Activated CD8-positive, alpha-beta memory T cell treated with anti-CD3 and anti-CD28 coated beads for 4 hours (primary cell): ENCODE measurements at places on chromosomes 11 and 22.

DNA sequence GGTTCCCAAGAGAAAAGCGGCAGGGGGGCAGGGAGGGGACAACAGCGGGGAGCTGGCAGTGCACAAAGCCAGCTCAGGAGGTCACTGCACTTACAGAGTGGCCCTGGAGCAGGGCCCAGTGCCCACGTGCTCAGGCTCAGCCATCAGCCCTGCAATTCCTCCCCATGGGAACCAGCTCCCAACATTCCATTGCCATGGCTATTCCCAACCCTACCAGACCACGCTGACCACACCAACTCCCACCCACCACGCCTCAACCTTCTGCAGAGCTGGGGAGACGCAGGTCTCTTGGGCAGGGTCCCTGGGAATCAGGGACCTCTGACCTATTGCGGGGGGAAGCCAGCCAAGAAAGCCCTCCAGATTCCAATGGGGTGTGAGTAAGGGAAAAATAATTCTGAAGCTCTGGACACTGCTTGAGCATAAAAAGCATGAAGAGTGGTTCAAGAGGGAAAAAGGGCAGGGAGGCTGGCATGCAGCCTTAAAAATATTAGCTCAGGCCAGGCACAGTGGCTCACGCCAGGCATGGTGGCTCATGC, 38.3 kb upstream of the TFIP11 start:
- no peak for DNase-seq

DNA sequence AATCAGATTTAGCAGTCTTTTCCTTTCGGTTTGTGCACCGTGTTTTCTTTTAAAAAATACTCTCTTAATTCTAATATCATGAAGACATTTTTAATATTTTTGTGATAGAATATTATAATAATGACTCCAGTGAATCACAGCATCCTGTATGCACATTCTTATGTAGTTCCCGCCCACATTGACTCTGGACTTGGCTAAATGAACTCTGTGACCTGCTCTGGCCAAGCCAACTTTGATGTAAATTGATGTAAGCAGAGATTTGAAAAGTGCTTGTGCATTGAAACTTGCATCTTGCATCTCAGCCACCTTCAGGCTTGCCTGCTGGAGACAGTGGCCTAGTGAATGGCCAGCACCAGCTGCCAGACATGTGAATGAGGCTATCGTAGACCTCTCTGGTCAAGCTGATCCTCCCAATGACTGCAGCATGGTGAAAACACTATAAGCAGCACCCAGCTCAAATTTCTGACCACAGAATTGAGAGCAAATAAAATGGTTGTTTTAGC, 29.2 kb upstream of the PGM2L1 start:
- DNase-seq: no peak

- DNase-seq: peak; percentile 79
Measured at GRCh38 chr11:63986156-63986931, at the start of gene OTUB1. Gene OTUB1, plus strand, starts transcription at chr11:63986438. Its CDS starts 19 bp downstream, at chr11:63986457.

DNA sequence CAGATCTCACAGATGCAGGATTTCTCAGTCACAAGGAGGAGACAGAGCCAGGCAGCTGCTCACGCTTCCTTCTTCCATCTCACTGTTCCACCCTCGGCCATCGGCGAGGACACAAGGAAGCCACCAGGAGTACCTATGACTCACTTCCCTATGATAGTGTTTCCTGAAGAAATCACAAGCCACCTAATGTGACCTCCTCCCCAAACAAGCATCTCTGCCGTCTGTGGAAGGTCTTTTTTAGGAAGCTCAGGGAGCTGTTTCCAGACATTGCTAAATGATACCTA, 672.7 kb downstream of the TBC1D22A start:
- no peak for DNase-seq

- no peak for DNase-seq
Measured at GRCh38 chr11:35887737-35888136, 56.1 kb upstream of the LDLRAD3 start.

DNA sequence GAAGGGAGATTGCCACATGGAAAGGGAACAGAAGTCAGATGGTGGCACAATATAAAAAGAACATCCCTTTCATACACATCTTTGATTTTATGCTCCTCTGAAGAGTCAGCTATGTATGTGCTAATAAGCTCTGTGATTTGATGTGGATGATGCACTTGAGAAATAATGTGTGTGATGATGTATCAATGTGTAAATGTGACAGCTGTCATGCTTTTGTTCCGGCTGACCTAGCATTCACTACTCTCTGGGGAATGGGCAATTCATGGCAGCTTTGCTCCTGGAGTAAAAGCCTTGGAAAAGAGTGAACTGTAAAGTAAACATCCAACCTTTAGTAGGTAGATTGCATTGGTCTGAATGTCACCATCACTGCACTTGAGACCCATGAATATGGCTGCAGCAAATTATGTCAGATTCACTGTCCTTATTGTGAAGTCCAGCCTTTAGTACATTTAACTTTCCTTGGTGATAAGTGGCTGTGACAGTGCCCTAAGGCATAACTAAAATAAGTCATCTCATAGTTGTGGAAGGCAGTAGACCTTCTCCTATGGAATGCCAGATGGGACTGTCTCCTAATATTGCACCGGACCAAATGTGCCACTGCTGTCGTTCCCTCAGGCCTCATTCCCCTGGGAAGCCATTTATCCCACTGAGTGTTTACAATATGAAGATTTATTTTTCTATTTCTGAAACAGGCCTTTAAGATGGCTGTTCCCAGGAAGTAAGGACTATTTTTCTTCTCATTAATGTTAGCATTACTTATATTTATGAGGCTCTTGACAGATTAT, 178.2 kb upstream of the CCDC90B start:
- no peak for DNase-seq

DNA sequence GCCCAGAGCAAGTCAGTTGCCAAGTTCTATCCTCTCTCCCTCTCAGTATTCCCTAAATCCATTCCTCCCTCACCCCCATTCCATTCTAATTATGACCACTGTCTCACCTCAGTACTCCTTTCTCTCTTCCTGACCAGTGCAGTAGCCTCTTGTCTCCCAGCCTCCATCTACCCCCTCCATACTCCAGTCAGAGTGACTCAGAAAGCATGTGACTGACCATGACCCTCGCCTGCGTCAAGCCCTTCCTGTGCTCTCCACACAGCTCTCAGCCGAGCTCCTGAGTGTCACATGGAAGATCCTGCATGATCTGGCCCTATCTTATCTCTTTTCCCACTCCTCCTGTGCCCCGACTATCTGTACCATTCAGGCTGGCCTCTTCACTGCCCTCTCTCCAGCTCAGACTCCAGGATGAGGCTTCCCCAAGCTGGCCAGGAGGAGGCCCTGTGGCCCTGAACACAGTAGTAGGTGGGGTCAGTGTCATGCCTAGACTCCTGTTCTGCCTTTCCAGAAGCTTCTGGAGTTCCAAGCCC, 42.6 kb downstream of the NEU3 start:
- DNase-seq: no peak

DNA sequence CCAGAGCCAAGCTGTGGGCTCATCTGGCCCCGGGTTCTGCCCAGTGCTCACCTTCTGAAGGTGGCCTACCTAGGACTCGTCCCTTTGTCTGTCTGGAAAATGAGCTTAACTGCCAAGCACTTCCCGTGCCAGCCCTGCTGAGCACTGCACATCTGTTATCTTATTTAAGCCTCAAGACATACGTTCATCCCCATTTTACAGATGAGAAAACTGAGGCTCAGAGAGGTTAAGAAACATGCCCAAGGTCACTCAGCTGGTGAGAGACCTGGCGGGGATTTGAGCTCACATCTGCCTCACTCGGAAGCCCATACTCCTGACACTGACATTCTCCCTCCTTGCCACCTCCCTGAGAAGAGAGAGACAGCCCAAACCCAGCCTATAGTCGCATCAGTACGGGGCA, 226.2 kb downstream of the MN1 start:
- DNase-seq: no peak

- DNase-seq: no peak
Measured at GRCh38 chr11:77068457-77069335, 1.9 kb downstream of the CAPN5 start.

GRCh38 chr11:1879941-1880720, 11.6 kb downstream of the PRR33 start:
- DNase-seq: no peak

DNA sequence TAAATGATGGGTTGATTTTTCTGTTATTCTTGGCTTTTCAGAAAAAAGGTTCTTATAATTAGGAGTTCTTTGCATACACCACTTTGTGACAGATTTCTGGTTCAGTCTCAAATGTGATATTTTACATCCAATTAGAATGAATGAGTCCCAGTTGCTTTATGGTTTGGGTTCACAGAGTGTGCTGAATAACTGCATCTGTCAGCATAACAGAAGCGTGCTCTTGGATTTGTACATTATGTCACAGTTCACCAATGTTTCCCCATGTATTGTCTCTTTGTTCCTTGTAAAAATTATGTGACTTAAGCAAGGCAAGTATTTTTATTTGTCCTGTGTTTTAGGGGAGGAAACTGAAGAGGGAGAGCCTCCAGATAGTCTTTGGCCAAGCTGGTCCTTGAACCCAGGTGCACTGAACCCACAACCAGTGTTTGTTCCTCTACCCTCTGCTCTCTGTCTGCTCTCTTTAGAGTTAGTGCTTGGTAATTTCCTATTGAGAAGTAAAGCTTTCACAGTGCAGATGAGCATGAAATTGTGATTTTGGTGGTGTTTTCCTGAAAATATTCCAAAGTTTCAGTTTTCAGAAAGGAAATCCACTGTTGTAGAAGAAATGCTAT, 107.5 kb downstream of the TBC1D22A start:
- no peak for DNase-seq

DNA sequence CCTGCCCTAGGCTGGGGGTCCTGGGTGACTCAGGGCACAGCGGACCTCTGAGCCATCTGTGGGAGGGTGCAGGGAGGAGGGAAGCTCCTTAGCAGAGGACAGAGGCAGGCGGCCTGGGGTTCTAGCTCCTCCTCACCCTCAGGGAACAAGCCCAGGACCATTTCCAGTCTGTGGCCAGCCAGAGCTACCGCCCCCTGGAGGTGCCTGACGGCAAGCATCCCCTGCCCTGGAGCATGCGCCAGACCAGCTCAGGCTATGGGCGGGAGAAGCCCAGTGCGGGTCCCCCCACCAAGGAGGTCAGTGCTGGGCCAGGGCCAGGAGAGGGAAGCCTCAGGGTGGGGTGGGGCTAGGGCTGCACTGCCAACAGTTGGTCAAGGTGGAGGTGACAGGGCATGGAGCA, 26.0 kb upstream of the LRRC10B start:
- no peak for DNase-seq

GRCh38 chr11:117909611-117910382, 19.4 kb downstream of the TMPRSS13 start:
- DNase-seq: no peak

GRCh38 chr11:5922749-5923426, 19.2 kb upstream of the OR56A3 start:
- DNase-seq: no peak

DNA sequence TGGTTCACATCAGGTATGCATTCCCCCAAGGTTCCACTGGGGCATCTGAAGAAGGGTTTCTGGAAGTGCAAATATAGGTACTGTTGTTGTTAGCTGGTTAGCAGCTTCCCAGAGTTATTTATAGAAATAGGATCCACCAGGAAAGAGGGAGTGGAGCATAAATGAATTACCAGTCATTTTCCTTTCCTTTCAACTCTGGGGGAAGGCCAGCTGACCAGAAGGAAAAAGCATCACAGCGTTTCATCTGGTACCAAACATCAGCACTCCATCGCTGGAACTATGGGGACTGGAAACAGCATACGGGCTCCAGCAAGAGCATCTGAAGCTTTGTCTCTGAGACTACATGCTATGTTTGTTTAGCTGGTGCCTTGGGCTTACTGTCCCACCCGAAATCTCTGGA, 378.2 kb upstream of the NARS2 start:
- no peak for DNase-seq
